AG09319 (cell line): ENCODE measurements at places on chromosomes 16 and 17.
A peak's percentile ranks its signal among the peaks of the same experiment; 100 is the strongest.

DNA sequence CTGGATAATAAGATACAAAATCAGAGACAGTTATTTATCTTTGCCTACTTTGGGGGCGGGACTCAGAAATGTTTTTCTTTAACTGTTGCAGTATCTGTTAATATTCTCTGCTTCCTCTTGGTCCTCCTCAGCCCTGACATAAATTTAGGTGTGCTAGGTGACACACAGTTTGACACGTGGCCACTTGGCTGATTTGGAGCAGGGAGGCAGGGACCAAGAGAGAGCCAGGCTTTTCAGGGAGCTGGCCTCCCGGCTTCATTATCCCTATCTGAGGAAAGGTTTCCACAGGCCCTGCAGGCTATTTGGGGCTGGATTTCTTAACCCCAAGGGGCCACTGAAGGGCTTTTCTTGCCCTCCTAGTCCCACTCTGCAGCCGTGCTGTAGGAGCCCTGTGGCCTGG lies 20.1 kb upstream of the NAT9 start:
- no peak for DNase-seq

DNA sequence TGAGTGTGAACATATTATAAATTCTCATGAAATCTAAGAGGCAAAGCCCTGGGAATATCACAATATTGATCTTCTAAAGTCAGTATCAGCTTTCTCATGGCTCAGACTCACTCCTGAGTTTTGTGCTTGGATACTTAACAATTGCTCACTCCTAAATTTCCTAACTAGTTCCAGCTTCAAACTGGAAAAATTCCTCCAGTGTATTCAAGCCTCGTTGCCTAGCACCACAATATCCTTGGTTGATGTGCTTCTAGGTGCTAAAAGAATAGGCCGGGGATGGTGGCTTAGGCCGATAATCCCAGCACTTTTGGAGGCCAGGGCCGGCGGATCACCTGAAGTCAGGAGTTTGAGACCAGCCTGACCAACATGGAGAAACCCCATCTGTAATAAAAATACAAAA lies 62.5 kb downstream of the XYLT1 start:
- no peak for DNase-seq

GRCh38 chr17:48528153-48528935 lies 2.5 kb downstream of the HOXB1 start:
- no peak for DNase-seq

DNA sequence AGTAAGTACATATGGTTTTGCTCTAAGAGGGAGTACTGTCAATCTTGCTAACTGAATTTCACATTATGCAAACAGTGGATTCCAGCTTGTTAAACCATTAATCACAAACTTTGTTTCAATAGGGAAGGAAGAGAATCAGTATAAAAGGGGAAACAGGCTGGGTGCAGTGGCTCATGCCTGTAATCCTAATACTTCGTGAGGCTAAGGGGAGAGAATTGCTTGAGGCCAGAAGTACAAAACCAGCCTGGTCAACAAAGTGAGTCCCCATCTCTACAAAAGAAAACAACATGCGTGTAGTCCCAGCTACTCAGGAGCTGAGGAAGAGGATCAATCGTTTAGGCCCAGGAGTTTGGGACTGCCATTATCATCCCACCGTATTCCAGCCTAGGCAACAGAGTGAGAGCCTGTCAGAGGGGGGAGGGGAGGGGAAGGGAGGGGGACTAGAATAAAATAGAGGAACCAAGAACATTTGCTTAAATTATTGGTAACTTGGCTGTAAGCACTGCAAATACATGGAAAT lies 65.7 kb downstream of the FBXL20 start:
- no peak for DNase-seq

- no peak for DNase-seq
These were observed 356.6 kb downstream of the KCNJ2 start for GRCh38 chr17:70525961-70526360.

DNA sequence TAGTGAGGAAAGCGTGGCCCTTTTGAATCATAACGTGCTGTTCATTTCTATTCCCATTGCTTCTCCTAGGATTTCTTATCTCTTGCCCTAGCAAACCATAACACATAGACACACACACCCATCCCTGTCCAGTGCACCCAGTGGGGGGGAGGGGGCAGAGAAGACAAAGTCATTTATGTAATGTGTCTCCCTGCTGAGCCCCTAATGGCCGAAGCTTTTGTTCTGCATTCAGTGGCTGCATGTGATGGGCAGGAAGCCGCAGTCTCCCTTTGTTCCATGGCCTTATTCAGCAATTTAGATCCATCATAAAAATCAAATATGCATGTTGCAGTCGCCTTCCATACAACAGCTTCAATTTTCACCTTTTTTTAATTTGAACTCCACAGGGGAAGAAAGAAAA lies 325.4 kb downstream of the ZFHX3 start:
- no peak for DNase-seq

DNA sequence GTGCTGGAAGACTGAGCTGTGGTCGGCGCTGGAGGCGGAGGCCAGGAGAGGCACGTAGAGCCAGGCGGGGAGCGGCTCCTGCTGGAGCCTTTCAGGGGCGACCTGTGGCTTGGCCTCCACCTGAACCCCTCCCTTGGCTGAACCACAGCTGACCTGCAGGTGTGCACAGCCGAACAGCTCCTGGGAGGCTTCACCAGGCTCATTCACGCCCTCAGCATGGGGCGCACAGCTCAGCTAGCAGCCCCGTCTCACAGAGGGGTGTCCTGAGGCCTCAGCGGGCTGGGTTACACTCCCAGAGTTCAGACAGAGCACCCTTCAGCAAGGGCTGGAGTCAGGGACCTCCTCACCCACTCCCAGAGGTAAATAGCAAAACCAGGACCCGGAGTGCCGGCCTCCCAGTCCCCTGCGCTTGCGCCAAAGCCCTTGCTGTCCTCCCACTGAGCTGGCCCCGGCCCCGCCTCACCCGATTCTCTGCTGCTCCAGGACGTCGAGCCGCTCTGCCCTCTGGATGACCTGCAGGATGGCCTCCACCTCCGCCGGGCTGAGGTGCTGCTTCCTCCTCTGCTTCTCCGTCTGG lies 31.7 kb downstream of the RPH3AL start:
- DNase-seq, result no peak

GRCh38 chr16:66988197-66988788 lies at the start of gene CES4A:
TSS of gene CES4A (plus strand) at chr16:66988589. CDS start at chr16:66988773, 184 bp downstream.
- DNase-seq, result peak; percentile 68

GRCh38 chr17:32112416-32112815 lies 29.9 kb upstream of the RHOT1 start:
- DNase-seq, result no peak

DNA sequence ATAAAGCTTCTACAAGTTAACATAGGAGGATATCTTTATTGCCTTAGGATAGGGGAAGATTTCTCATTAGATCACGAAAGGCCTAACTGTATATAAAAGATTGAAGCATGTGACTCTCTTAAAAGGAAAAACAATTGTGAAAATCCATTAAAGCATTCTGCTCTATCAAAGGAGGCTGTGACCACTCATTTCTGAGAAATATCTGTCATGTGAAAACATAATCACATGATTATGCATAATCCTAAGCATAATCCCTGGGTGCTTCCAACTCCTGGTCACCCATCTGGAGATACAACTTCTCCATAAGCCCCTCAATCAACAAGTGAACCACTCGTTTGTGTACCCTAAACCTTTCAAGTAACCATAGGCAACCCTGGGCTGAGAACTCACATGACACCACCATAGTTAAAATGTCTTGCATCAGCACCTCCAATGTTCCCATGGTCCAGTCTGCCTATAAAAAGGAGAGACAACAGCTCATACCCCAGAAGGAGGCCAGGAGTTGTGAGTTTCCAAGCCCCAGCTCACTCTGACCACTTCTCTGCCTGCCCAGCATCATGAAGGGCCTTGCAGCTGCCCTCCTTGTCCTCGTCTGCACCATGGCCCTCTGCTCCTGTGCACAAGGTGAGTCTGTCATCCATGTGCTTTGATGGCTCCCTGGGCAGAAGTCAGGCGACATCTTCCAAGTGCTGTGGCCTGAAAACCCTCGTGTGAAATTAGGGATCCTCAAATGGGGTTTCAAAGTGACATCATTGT lies at the start of gene CCL18:
CCL18 (plus strand) TSS at position 487 of the 756 bp plus-strand sequence; CDS start at position 558, 71 bp downstream.
- DNase-seq, result no peak

DNA sequence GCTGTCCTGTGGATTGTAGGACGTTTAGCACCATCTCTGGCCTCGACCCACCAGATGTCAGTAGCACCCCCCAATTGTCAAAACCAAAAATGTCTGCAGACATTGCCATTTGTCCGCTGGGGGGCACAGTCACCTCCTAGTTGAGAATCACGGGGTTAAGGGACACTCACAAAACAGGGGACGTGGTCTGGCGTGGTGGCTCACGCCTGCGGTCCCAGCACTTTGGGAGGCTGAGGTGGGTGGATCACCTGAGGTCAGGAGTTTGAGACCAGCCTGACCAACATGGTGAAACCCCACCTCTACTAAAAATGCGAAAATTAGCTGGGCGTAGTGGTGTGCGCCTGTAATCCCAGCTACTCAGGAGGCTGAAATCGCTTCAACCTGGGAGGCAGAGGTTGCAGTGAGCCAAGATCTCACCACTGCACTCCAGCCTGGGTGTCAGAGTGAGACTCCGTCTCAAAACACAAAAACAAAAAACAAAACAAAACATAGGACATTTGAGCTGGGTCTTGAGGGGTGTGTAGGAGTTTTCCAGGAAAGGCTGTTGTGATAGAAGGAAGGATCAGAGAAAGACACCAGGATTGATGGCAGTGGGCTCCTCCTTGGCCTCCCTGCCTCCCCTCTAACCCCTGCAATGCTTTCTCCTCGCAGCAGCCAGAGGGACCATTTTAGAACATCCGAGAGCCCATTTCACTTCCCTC lies 171.8 kb upstream of the GSE1 start:
- DNase-seq, result no peak

DNA sequence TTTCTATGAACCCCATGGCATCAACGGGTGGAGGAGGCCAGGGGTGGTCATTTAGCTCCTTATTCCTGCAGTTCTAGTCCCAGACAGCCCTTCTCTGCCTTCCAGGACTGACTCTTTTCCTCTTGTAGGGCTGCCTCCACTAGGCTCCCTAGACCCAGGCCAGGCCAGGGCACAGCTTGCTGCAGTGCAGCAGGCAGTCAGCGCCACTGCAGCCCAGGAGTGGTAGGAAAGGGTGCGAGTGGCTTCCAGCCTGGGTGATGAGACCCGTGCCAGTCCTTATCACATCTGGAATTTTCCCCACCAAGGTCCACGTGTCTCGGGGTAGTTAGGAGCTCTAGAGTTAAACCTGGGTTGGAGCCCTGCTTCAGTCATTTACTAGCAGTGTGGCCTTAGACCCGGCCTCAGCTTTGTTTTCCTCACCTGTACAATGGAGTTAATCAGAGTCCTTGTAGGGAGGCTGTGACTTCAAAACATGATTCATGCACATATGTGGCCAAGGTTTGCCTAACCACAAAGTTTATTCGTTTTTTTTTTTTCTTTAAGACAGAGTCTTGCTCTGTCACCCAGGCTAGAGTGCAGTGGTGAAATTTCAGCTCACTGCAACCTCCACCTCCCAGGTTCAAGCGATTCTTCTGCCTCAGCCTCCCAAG lies 4.7 kb downstream of the SLC5A11 start:
- no peak for DNase-seq

DNA sequence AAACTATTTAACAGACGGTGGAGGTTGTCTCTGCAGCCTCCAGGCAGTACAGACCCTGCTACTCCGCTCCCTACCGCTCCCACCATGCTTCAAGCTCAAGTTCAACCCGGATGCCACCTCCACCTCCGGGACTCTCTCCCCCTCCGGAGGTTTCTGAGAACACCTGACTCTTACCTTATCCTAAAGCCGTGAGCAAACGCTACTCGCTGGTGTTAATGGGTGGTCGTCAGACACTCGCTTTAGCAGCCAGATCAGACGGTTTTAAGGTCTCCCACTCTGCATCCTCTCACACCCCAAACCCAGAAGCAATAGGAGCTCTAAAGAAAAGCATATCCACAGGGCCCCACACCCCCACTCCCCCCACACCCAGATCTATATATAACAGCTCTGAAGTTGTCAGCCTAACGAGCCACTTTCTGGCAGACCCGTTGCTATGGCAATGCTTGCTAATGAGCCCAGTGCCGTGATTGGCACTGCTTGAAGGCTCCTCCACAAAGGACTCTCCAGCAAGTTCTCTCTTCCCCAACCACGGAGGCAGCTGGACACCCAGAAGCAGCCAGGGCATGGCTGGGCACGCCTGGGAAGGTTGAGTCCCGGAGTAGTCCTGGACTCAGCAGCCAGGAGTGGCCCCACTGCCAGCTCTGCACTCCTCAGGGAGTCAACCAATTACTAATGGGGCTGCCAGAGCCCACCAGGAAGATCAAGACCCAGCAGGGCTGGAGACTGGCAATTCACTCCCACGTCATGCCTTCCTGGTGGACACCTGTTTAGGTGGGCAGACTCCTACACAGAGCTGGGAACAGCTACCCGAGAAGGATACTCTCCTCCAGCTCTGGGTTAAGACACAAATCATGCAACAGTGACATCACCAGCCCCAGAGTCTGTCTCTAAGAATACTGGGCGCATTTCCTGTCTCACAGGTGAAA lies 121.2 kb upstream of the RCVRN start:
- no peak for DNase-seq

DNA sequence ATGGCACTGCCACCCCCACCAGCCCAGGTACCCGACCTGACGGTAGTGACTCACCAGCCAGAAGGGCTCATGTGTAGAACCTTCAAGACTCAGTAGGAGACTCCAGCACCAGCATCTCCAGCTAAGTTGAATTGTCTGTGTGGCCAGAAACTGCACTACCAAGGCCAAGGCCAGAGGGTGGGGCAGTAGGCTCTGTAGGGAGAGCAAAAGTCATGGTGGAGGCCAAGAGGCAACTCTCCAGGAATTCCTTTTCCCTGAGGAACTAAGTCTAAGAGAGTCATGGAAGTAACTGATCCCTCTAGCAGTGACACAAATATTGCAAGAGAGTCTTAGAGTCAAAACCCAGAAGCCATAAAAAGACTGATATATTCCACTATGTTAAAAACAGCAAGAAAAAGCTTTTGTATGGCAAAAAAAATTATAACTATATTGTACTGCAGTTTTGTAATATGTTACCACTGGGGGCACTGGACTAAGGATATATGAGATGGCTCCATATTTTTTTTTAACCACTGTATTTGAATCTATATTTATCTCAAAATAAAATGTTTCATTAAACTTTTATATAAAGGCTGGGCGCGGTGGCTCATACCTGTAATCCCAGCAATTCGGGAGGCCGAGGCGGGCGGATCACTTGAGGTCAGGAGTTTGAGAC lies 30.2 kb upstream of the GUCY2D start:
- DNase-seq, result no peak

- no peak for DNase-seq
These were observed 235.2 kb upstream of the TNRC6C start for GRCh38 chr17:77723071-77723908.

- no peak for DNase-seq
These were observed 213.1 kb downstream of the FOXL1 start for GRCh38 chr16:86791287-86792035.

GRCh38 chr16:84055366-84055765 lies 12.8 kb upstream of the SLC38A8 start:
- no peak for DNase-seq

DNA sequence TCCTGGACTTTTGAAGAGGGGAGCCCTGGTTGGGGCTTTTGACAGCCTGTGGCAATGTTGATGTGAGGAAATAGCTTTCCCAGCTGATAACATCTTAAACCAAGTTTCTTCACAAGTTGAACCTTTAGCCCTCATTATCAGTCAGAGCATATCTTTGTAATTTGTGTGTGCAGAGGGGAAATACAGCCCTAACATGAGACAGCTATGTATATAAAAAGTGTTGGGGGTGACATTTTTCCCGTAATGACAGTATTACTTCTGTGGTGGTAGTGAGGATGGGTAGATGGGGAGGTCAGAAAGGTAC lies 221.1 kb downstream of the FTO start:
- DNase-seq, result no peak
